ENCODE measurements at places on chromosomes 2 and 18.

DNA sequence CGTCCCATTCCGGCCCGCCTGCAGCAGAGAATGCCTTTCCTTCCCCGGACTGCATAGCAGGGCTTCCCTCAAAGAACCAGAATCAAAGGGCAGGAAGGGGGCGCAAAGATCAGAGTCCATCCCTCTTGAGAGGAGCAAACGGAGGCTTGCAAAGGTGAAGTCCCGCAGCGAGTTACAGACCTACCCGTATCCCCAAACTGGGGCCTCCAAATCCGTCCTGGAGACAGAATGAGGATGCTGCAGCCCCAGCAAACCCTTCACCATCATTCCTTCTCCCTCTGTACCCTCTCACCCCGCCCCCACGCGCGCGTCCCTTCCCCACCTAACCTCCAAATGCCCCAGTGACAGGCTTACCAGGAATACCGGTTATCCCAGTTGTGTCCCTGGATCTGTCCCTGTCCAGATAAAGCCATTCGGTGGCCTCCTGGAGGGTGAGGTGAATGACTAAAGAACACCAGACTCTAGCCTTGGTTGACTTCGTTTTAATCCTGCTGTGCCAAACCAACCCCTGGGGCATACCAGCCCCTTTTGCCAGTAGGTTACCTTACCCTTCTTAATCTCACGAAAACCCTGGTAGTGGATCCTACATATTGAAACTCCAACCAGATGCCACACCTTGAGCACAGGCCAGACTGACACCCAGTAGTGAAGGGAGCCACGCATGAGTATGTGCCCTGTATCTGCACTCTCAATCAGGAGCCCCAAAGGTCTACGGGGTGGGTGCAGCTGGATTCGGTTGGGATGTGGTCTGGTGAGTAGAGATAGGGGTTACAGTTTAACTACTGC, 961 bp upstream of the SLC40A1 start:
- no peak for DNase-seq

GRCh38 chr2:98026927-98027522, 31.3 kb upstream of the TMEM131 start:
- DNase-seq, result no peak

DNA sequence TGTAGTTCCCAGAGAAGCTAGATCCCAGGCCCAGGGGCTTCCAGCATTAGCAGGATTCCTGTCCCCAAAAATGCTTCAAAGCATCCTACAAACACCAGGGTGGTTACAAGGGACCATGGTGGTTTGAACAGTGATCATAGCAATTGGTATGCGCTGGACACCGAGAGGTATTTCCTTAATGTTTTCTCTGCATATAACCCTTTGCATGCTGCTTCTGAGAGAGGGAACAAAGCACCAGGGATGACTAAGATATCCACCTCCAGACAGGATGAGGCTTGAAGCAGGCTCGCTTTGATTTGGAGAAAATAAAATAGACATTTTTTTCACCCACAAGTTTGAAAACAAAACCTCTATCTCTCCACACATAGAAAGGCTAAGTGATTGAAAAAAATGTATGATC, 50.5 kb upstream of the TSPYL6 start:
- DNase-seq, result no peak

- DNase-seq, result no peak
These were observed 217.7 kb downstream of the EIPR1 start for GRCh38 chr2:3159782-3160545.

GRCh38 chr18:54260396-54261072, 8.8 kb upstream of the POLI start:
- DNase-seq, result no peak

GRCh38 chr2:19826874-19827273, 74.9 kb downstream of the TTC32 start:
- DNase-seq, result no peak

GRCh38 chr2:172046866-172047565, 38.3 kb upstream of the DLX1 start:
- no peak for DNase-seq

DNA sequence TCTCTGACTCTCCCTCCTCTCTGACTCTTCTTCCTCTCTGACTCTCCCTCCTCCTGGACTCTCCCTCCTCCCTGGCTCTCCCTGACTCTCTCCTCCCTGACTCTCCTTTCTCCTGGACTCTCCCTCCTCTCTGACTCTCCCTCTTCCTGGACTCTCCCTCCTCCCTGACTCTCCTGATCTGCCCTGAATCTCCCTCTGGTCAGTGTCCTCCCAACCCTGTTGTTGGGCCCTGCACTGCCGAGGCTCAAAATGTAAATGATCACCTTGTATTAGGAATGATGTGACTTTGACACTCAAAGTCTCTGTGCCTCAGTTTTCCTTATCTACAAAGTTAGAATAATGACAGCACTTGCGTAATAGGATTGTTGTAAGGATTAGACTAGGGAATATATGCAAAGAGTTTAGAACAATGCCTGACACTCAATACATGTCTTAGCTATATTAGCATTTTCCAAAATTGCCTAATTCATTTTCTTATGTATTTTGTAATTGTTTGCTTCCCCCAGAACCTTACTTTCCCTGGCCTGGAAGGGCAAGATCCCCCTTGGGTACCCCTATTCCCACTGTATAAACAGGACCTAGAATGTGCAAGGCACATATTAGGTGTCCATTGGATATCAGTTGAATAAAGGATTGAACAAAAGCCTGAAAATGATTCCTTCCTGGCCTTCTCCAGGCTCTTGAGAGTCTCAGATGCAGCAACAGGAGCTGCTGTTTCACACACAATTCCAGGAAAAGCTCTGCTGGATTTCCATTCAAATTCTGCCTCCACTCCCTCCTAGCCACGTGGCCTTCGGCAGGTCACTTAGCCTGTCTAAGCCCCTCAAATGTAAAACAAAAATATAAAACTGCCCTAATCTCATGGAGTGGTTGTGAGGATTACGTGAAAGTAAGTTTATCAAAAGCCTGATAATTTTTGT, 170.1 kb downstream of the INHBB start:
- DNase-seq, result no peak

DNA sequence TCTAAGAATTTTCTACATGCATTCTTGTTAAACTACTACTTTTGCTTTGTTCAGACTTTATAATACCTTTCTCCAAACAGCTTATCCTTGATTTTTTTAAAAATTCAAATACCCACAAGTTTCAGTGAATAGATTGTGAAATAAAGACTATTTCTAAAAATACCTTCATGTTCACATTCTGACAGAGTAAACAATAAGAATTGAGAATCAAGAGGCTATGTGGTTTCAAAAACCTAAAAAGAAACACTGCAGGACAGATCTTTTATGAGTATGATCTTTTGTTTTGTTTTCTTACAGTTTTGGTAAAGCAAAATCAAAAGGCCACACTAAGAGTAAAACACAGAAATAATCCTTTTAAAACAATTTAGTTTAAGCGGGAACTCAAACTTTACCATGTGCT, 21.2 kb downstream of the ALS2 start:
- no peak for DNase-seq

GRCh38 chr2:4354678-4355077, 651.3 kb downstream of the DCDC2C start:
- DNase-seq, result no peak

DNA sequence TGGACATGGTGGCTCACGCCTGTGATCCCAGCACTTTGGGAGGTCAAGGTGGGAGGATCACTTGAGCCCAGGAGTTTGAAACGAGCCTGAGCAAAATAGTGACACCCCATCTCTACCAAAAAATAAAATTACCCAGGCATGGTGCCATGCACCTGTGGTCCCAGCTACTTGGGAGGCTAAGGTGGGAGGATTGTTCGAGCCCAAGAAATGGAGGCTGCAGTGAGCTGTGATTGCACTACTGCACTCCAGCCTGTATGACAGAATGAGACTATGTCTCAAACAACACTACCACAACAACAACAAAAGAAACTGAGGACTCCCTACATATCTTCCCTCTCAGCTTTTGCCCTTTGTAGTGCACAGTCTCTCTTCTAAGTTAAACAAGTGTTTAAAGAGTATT, 53.3 kb upstream of the UPP2 start:
- no peak for DNase-seq

DNA sequence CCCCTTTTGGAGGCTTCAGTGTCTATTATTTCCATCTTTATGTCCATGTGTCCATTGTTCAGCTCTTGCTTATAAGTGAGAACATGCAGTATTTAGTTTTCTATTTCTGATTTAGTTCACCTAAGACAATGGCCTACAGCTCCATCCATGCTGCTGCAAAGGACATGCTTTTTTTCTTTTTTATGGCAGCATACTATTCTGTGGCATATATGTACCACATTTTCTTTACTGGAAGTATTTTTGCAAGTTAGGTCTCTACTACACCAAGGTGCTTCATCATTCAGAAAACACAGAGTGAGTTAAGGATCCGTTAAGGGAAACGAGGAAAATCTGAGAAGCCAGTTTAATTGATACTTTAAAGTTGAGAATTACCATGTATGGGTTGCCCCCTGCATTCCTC, 297.2 kb downstream of the CDCA7 start:
- DNase-seq, result no peak
